Vagina (tissue), 2 donors: ENCODE measurements at places on chromosomes 16 and 17.

- no peaks in the 10 kb centered on the region for H3K36me3 ChIP-seq
- no peaks in the 10 kb centered on the region for H3K27me3 ChIP-seq
- no peak overlapping the region for H3K27ac ChIP-seq
- no peak overlapping the region for H3K4me3 ChIP-seq
- no peaks in the 10 kb centered on the region for H3K4me1 ChIP-seq
Observed at GRCh38 chr17:34892461-34893249, 68.6 kb downstream of the CCT6B start.

DNA sequence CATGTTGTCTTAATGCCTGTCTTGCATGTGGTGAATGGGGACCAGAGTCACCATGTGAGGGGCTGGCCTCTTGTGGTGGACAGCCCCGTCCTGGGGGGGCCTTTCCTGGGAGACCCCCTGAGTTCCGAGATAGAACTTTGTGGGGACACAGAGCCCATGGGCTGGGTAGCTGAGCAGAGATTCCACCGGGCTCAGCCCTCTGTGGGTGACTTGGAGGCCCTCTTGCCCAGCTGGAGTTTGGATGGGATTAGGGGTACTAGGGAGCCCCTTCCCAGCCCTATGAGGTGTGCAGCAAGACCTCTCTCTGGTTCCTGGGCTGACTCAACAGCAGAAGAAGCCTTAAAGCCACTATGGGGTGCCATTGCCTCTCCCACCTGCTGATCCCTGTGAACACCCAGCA is 38.1 kb downstream of the MRC2 start:
- H3K27me3 ChIP-seq, result no peaks in the 10 kb centered on the region
- H3K27ac ChIP-seq, result no peak overlapping the region
- no peaks in the 10 kb centered on the region for H3K36me3 ChIP-seq
- no peak overlapping the region for H3K4me3 ChIP-seq

DNA sequence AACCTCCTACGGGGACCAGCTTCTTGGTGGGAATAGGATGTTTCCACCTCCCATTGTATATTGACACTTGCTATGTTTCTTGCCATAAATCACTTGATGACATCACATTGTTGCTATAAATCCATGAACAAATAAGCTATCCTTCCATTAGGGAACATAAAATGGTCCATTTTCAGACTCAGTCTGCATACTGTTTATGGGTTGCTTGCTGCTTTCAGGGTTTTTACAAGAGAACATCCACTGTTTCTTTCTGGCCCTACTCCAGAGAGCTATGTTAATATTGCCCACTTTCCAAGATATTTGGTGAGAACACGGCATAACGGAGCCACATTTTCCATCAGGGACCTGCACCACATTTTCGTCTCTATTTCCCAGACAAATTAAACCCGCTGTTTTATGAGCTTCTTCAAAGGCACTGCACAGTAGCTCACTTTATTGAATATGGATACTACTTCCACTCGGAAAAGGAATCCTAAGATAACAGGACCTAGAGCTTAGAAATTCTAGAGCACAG is 800.2 kb downstream of the KCNJ2 start:
- no peaks in the 10 kb centered on the region for H3K36me3 ChIP-seq
- H3K4me1 ChIP-seq, result no peaks in the 10 kb centered on the region
- no peak overlapping the region for H3K4me3 ChIP-seq
- no peak overlapping the region for H3K27ac ChIP-seq

- H3K4me3 ChIP-seq, result no peak overlapping the region
- H3K4me1 ChIP-seq, result no peaks in the 10 kb centered on the region
- DNase-seq, result no peak
- H3K27me3 ChIP-seq, result no peaks in the 10 kb centered on the region
Observed at GRCh38 chr16:8554881-8555280, 35.4 kb downstream of the TMEM114 start.

GRCh38 chr16:19168371-19169081 is 486 bp downstream of the SYT17 start:
- H3K27ac ChIP-seq, result no peak overlapping the region
- H3K4me1 ChIP-seq, result peaks cover 20% of the 10 kb centered on the region
- no peak for DNase-seq
- peak overlapping the region; percentile 52 for H3K4me3 ChIP-seq
- H3K36me3 ChIP-seq, result no peaks in the 10 kb centered on the region

DNA sequence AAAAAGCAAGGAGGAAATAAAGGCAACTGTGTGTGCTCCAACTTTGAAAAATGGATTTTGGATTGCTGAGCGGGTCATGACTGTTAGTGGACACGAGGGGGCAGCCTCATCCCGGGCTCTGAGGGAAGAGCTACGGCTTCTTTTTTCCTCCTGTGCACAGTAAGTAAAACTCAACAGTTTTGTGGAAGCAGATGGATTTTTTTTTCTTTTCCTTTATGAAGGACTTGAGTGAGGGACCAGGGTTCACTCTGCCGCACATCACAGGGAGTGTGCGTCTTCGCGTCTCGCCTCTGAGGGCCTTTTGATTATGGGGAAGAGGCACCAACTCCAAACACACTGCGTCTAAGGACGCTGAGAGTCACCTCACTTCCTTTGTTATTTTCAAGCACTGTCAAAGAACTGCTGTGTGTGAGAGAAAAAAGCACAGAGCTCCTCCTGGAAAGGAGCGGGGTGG is 80.3 kb upstream of the GOT2 start:
- H3K4me1 ChIP-seq, result peaks cover 6% of the 10 kb centered on the region
- no peaks in the 10 kb centered on the region for H3K36me3 ChIP-seq
- H3K4me3 ChIP-seq, result peak overlapping the region; percentile 25
- H3K27me3 ChIP-seq, result no peaks in the 10 kb centered on the region

DNA sequence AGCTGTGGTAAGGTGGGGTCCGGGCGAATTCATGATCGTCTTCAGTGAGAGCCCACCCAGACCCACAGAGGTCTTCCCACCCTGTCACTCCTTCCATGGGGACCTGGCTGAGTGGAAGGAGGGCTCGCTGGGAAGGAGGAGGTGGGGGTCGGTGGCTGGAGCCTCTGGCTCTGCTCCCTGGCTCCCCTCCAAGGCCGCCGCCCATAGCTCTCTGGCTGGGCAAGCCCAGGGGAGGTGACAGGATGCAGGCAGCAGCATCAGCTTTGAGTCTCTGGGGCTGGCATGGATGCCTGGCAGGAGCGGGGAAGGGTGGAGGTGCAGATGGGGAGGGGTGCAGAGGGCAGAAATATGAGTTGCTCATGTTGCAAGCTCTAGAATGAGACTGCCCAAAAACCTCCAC is 147.0 kb downstream of the ENGASE start:
- no peaks in the 10 kb centered on the region for H3K36me3 ChIP-seq
- H3K27me3 ChIP-seq, result no peaks in the 10 kb centered on the region
- no peak overlapping the region for H3K27ac ChIP-seq
- no peak overlapping the region for H3K4me3 ChIP-seq
- peaks cover 5% of the 10 kb centered on the region for H3K4me1 ChIP-seq

DNA sequence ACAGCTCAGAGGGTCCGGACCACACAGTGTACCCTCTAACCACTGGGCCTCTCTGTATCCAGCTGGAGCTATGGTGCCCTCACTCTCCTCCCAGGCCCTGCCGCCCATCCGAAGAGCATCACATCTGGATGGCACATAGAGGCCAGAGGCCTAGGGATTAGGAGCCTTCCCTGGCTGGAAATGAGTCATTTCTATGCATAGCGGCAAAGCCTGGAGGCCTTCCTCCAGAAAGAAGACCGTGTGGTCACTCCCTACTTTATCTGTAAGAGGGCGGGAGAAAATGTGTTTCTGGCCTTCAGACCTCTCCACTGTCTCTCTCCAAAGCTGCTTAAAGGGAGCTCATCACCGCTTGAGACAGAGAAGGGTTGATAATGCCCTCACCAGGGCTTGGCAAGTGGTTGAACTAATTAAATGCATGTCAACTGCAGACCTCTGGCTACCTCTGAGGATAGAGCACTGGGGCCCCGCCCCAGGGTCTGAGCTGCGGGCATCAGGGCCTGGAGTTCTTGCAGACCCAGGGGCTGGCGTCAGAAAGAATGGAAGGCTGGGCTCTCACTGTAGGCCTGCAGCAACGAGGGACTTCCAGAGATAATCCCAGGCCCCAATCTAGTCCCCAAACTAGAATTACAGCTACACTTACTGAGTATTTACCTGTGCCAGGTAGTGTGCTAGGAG is 122.2 kb downstream of the IRX5 start:
- no peak for DNase-seq
- H3K27ac ChIP-seq, result no peak overlapping the region
- H3K4me1 ChIP-seq, result peaks cover 9% of the 10 kb centered on the region
- H3K36me3 ChIP-seq, result no peaks in the 10 kb centered on the region

DNA sequence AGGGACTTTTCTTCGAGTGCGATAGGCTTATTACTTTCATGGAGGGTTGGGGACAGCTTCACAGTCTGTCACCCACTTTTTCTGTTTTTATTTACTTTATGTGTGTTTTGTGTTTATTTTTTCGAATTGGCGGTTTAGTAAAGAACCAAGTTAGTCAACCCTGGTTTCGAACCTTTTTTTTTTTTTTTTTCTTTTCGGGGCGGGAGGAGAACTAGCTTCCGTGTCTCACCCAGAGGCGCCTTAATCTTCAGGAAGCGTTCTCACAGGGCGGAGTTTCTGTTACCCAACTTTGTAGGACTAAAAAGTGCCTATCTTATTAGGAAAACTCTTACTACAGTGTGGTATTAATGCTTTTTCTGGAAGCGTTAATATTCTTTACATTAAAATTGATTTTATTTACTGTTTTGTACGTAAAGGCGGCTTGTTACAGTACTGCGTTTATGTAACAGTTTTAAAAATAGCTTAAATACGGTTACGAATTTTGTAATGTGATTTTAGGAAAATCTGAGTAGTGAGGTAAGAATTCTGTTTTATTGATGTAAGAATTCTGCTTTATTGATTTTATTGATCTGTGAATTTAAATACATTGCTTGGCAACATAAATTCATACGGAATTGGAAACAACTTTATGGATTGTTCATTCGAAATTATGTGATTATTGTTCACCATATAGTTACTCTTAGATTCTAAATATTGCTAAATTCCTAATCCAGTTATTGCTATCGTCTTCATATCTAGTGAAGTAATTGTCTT is 885 bp downstream of the ZNF207 start:
- no peaks in the 10 kb centered on the region for H3K36me3 ChIP-seq
- no peak for DNase-seq
- peak overlapping the region; percentile 99 for H3K27ac ChIP-seq
- H3K4me3 ChIP-seq, result peak overlapping the region; percentile 49
- H3K27me3 ChIP-seq, result no peaks in the 10 kb centered on the region
- peaks cover 61% of the 10 kb centered on the region for H3K4me1 ChIP-seq

DNA sequence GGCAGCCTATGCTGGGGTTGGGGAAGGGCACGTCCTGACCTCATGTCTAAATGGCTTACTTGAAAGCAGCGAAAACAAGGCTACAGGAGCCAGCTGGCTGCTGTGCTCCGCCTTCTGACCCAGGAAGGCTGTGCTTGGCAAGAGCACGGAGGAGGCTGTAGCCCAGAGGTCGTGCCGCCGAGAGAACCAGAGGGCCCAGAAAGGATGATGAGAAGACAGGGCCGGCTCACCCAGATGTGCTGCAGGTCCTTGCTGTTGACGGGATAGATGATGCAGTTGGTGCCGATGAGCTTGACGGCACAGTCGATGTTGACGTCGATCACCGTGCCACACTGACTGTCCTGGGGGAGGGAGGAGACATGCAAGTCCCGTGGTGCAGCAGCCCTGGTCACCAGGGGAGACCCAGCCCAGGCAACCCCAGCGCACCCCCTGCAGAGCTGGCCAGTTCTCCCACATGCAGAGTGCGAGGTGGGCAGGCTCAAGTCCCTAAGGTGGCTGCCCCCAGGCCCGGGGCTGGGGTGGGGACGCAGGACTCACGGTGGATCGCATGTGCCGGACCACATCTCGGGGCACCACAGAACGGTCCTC is 20.7 kb downstream of the SPHK1 start:
- H3K27ac ChIP-seq, result no peak overlapping the region
- no peaks in the 10 kb centered on the region for H3K36me3 ChIP-seq
- DNase-seq, result no peak
- no peaks in the 10 kb centered on the region for H3K4me1 ChIP-seq
- no peak overlapping the region for H3K4me3 ChIP-seq

DNA sequence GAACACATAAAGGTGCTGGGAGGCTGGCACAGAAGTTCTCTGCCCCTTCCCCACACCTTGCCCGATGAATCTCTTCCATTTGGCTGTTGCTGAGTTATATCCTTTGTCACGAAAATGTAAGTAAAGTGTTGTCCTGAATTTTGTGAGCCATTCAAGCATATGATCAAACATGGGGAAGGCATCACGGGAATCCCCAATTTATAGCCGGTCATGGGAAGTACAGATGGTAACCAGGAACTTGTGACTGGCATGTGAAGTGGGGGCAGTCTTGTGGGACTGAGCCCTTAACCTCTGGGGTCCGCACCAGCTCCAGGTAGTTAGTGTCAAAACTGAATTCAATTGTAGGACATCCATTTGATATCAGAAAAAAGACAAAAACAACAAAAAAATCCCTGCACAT is 13.2 kb downstream of the TOM1L2 start:
- H3K27me3 ChIP-seq, result no peaks in the 10 kb centered on the region
- DNase-seq, result no peak
- no peak overlapping the region for H3K4me3 ChIP-seq
- H3K36me3 ChIP-seq, result peaks cover 8% of the 10 kb centered on the region
- peak overlapping the region; percentile 84 for H3K27ac ChIP-seq

DNA sequence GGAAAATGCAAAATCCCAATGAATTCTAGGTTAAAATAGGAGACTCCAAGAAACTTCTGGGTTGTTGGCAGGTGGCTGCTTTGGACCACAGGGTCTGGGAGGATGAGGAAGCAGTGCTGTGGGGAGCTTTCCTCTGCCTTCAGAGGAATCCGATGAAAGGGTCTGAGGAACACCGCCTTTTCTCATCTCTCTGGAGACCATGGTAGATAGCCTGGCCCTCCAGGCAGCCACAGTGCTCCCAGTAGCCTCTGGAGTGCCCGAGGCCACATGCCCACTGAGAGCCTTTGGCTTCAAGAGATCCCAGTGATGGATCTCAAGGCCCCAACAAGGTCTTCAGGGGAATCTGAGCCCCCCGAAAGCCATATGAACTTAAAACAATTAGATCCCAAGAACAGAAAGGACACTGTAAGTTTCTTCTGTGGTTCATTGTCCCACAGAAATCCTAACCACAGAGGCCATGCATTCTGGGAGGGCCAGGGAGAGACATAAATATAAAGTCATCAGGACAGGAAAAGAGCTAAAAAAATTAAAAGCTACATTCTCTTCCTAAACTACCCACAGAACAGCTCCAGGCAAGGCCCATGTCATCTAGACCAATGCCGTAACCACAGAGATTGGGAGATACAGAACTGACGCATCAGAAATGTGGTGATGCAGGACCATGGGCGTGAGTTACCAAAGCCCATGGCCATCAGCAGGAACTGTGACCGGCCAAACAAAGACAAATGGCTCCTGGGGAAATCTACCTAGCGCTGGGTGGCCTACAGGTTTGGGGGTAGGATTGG is 24.3 kb downstream of the TK2 start:
- H3K27me3 ChIP-seq, result no peaks in the 10 kb centered on the region
- H3K4me3 ChIP-seq, result no peak overlapping the region
- H3K4me1 ChIP-seq, result peaks cover 28% of the 10 kb centered on the region
